ENCODE measurements at places on chromosomes 4 and X. TPM values are rescaled to one million over a fixed set of nuclear protein-coding genes. Genes with fewer than 3 reads are reported as not detected.
A peak's percentile ranks its signal among the peaks of the same experiment; 100 is the strongest.

- no peak for DNase-seq
- H3K27me3 ChIP-seq: peaks cover 24% of the 10 kb centered on the region
- H3K4me1 ChIP-seq: no peaks in the 10 kb centered on the region
- no peak overlapping the region for H3K4me3 ChIP-seq
- H3K27ac ChIP-seq: no peak overlapping the region
- H3K36me3 ChIP-seq: no peaks in the 10 kb centered on the region
Observed at GRCh38 chrX:48776818-48777439, 9.5 kb upstream of the GATA1 start.

DNA sequence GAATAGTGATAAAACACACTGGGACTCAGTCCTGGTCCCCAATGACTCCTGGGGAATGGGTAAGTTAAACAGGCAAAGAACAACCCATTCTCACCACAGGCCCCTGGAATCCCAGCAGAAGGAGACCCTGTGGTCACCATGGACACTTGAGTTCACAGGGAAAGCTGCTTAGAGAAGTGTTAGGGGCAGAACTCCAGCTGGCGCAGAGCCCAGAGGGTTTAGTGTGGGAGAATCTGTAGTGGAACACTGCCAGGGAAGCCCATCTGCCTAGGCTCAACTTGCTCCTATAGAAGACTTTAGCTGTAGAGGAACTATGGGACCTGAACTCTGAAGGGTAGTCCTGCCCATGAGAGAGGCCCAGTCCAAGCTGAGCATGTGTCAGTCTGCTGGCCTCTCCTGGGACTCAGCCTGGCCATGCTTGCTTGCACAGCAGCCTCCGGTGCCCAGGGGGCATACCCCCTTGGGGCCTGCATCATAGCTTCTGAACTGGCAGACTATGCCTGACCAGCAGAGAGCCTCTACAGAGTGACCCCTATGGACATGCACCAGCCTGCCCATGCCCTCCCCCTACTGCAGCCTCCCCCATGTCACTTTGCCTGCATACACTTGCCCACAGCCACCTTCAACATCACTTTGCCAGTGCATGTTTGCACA, 343.5 kb downstream of the IDS start:
- no peak overlapping the region for H3K4me3 ChIP-seq
- H3K27ac ChIP-seq: no peak overlapping the region
- H3K4me1 ChIP-seq: no peaks in the 10 kb centered on the region
- no peak for DNase-seq

DNA sequence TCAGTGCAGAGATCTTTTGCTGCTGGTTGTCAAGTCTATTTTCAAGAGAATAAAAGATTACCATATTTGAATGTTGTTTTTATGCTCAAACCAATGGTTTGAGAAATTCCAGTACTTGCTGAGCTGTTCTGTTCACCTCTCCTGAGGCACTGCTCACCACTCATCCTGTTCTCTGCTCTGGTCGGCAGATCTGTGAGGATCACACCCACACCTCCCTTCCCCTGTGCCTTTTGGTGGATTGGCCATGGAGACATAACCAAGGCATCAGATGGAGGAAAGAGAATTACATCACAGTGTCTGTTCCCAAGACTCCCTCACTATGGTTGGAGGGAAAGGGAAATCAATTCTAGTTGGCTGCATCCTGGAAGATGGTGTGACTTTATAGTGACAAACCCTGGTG, 391.6 kb downstream of the ARHGAP24 start:
- H3K27ac ChIP-seq: peak overlapping the region; percentile 29
- H3K4me1 ChIP-seq: no peaks in the 10 kb centered on the region
- no peaks in the 10 kb centered on the region for H3K36me3 ChIP-seq
- no peak for DNase-seq
- H3K27me3 ChIP-seq: no peaks in the 10 kb centered on the region

DNA sequence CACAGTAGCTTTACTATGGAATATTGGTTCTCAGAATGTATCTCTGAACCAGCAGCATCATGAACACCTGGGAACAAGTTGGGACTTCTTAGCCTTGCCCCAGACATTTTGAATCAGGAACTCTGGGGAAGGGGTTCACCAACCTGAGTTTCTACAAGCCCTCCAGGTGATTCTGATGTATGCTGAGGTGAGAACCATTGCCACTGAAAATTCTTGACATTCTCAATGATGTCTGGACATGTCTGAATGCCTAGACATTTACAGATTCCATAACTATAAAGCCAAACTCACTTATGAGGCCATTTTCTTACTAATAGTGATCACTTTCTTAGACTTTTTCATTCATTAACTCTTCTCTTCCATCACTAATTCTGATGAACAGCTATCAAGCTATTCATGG, 389.4 kb upstream of the FTHL17 start:
- no peak for DNase-seq
- no peaks in the 10 kb centered on the region for H3K27me3 ChIP-seq
- H3K4me1 ChIP-seq: no peaks in the 10 kb centered on the region

- no peak overlapping the region for H3K27ac ChIP-seq
- DNase-seq: no peak
- no peak overlapping the region for H3K4me3 ChIP-seq
- no peaks in the 10 kb centered on the region for H3K27me3 ChIP-seq
Observed at GRCh38 chrX:135273162-135273561, 21.3 kb downstream of the ETDA start.

DNA sequence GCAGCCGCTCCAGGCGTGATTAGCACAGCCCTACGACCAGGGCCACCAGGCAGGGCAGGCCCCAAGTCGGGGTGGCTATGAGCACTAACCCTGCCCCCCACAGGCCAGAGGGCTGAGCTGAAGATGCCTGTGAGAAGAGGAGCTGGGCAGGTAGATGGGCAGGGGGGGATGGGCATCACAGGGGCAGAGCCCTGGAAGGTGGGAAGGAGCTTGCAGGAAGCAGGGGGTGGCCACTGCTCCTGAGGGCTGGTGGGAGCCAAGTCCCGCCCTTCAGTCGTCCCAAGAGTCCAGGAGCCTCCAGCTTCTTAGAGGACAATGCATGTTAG, 7.3 kb upstream of the MXD4 start:
- DNase-seq: peak; percentile 42
- peaks cover 49% of the 10 kb centered on the region for H3K4me1 ChIP-seq
- H3K27ac ChIP-seq: no peak overlapping the region
- no peaks in the 10 kb centered on the region for H3K36me3 ChIP-seq
- no peaks in the 10 kb centered on the region for H3K27me3 ChIP-seq

GRCh38 chr4:81260443-81261101, 45.5 kb upstream of the PRKG2 start:
- peak overlapping the region; percentile 27 for H3K4me3 ChIP-seq
- DNase-seq: peak; percentile 10
- H3K36me3 ChIP-seq: no peaks in the 10 kb centered on the region
- H3K27ac ChIP-seq: no peak overlapping the region

DNA sequence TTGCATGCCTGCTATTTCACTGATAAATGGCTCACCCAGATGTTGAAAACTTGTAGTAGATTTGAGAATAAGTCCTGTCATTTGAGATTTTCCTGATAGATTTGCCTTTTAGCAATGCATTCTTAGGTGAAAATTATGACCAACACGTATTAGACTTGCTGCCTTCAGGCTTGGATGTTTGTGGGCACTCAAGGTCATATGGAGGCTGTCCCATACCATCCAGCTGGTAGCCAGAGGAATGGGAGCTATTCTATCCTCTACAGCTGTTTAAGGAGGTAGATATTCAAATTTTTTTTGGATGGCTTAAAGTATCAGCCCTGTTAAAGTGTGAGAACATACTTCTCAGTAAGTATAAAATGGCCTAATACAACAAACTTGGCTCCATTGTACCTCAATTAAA, 34.7 kb downstream of the RTL3 start:
- no peak for DNase-seq
- H3K27me3 ChIP-seq: no peaks in the 10 kb centered on the region
- no peaks in the 10 kb centered on the region for H3K4me1 ChIP-seq
- no peaks in the 10 kb centered on the region for H3K36me3 ChIP-seq
- H3K27ac ChIP-seq: no peak overlapping the region
- no peak overlapping the region for H3K4me3 ChIP-seq

DSPP gene
- not detected for polyA plus RNA-seq

TKTL1 gene
- polyA plus RNA-seq: 0.02 TPM

CXCL8 gene
- polyA plus RNA-seq: 6.0 TPM

LEF1 gene
- polyA plus RNA-seq: 0.36 TPM
